HCT116 (cell line): ENCODE measurements at places on chromosomes 2 and 18.

- no peak for DNase-seq
These were observed 175.7 kb downstream of the FAM210A start for GRCh38 chr18:13550418-13551304.

- DNase-seq = no peak
These were observed 74.9 kb upstream of the MYL1 start for GRCh38 chr2:210389856-210390255.

- no peak for DNase-seq
These were observed 1171.7 kb upstream of the ZEB2 start for GRCh38 chr2:145691659-145692058.

DNA sequence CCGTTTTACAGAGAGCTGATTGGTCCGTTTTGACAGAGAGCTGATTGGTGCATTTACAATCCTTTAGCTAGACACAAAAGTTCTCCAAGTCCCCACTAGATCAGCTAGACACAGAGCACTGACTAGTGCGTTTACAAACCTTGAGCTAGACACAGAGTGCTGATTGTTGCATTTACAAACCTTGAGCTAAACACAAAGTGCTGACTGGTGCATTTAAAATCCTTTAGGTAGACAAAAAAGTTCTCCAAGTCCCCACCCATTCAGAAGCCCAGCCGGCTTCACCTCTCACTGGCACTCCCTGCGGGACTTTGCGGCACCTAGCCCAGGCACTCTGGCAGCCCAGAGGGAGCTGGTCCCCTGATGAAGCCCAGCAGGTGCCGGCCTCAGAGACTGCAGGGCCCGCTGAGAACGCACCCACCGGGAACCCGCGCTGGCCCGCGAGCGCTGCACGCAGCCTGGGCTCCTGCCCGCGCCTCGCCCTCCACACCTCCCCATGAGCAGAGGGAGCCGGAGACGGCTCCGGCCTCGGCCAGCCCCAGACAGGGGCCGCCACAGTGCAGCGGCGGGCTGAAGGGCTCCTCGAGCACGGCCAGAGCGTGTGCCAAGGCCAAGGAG lies 508.1 kb upstream of the CHAC2 start:
- DNase-seq = no peak

DNA sequence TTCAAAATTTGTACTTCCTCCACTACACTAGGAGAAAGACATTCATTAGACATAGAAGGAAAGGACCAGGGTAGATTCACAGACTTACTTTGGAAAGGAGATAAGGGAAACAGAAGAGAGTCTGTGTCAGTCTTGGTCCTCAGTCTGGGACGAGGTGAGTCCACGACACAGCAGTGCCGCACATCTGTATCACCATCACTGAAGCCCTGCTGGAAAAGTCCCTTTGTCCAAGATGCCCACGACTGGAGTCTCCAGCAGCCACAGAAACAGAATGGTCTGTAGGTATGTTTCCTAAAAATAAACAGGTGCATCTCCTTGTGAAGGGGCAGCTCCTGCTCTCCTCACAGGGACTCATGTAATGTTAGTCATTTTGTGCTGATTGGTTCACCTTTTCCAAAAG lies 27.4 kb downstream of the COX7A2L start:
- DNase-seq = no peak

DNA sequence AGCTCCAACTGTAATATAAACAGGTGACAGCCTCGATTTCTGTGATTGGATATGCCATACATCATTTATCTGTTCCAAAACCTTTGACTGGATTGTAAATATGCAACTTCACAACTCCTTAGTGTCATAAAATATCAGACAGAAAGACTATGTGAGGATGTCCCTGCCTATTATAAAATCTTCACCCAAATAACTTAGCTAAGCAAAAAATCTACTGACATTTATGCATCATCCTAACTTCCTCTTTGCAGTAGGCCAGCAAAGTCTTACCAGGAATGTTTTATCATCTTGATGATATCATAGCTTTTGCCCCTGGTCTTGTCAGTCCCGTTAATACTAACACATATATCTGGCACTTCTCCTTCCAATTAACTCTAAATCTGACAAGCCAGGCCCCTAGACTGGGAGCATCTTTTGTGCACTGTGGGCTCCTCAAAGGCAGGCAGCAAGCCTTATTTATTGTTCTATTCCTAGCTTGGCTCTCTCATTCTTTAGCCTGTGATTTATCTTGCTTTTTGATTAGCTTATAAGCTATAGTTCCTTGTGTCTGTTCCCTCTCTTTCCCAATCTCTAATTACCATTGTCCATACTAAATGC lies 356.5 kb upstream of the HNMT start:
- no peak for DNase-seq

GRCh38 chr18:37538526-37539205 lies 26.9 kb downstream of the CELF4 start:
- no peak for DNase-seq
